ENCODE measurements at places on chromosomes 7 and 10.

GRCh38 chr7:54955296-54955695 is 63.5 kb upstream of the EGFR start:
- no peak for DNase-seq

- DNase-seq = no peak
Measured at GRCh38 chr7:117269886-117270285, 53.0 kb downstream of the WNT2 start.

DNA sequence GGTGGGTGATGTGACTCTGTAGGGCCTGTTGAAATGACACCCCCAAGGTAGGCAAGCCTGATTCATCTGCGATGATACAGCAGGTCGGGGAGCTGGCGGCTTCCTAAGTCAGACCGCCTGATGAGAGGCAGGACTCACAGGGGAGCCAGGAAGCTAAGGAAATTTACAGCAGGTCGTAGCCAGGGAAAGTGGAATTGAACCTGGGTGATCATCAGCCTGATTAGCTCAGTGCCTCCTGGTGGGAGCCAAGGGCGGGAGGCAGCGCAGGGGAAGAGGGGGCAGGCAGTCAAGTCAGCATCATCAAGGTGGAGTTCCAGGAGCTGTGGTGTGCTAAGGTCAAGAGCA is 18.5 kb upstream of the TRIM56 start:
- DNase-seq = no peak

DNA sequence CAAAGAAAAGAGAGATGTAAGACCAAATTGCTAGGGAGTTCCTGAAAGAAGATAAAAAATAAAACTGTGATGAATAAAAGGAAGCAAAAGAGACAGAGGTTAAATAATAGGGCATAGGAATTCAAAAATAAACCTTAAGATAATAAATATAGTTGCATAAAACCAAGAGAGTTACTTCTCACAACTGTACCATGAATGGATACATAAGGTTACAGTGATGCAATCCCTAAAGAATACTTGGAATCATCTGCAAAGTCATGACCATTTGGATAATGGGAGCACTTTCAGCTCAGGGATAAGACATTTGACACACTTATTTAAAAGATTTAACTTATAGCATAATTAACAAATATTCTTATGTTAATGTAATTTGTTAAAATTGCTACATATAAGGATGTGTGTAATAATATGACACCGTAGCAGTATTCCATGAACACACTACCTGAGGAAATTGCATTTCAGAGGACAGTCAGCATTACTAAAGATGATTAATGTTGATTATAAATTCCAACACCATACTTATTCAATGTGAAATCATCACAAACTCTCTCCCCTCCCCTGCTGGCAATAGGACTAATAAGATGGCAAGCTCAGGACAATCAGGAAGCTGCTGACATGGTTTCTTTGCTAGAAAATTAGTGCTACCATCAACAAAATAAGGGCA is 202.1 kb upstream of the AKR1E2 start:
- DNase-seq = no peak

GRCh38 chr10:118835682-118836326 is 81.0 kb upstream of the CACUL1 start:
- DNase-seq = no peak

DNA sequence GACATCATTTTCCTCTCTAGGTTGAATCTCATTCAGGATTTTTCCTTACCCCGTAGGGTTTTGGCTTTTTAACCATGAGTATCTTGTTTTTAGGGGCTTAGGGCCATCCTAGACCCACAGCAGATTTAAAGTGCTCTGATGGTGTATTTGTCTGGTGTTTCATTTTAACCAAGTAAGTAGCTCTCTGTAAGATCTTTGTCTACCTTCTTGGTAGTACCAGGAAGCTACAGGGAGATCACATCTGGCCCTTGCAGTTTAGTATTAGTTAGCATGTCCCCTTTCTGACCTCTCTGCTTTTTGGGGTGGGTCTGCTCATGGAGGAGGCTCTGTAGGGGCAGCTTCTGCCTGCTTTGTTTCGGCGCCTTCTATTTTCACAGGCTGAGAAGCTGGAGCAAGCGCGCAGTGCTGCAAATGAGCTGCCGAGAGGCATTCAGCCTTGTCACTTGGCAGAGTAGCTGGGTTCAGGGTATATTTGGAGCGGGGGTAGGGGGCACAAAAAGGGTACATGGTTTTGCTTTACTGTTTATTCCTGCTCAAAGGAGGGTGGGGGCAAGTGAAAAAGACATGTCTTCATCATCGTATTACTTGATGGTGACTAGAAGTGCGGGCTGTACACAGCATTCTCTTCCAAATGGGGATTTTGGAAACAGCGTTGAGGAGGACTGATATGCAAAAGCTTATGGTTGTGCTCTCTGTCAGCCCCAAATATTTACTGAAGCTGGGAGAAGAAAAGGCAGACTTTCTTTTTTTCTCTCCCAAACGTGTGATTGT is 146.3 kb downstream of the CELF2 start:
- no peak for DNase-seq

DNA sequence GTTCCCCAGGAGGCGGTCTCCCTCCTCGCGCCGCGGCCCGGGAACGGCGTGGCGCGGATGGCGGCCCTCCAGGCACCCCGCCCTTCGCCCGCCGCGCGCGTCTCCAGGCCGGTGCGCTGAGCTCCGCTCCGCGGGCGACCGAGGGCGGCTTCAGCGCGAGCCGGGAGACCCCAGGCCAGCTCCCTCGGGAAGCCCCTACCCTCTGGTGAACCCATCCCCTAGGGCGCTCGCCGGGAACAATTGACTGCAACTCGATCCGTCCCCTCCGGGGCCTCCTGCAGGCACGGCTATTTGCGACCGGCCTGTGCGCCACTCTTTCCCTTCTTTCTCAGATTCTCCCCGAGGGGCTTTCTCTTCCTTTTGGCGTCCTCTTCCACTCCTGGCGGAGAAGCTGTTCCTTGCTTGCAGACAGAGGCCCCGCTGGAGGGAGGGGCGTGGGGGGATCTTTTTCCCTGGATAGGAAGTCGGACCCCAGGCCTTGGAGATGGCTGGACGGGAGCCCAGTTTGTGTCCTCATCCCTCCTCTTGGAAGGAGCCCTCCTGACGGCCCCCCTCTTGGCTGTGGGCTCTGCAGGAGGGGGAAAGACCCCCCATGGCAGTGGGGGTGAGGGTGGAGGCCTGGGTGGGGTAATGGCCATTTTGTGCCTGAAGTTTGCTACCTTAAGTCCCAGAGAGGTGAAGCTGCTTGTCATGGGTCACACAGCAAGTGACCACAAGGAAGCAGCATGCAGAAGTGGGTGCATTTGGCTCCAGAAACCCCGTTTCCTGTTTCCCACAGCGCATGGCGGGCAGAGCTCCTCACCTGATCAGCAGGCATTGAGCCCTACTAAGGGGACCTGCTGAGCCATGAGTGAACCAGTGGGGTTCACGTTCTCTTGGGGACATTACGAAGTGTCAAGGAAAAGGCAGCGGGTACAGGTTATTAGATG is 171.2 kb upstream of the TNRC18 start:
- DNase-seq = no peak

DNA sequence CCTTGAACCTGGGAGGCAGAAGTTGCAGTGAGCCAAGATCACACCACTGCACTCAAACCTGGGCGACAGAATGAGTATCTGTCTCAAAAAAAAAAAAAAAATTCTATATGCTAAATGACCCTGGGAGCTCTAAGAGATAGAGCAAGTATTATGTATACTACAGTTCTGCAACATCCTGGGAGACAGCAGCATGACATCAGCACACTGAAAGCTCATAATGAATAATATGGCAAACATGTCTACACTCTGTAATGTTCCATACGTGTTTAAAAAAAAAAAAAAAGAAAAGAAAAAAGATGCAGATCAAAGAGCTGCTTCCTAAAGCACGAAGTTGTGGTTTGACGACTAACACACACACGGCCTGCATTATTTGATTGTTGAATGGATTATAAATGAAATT is 72.5 kb downstream of the CUL2 start:
- no peak for DNase-seq

- DNase-seq = no peak
Measured at GRCh38 chr7:151857412-151857811, 19.5 kb downstream of the PRKAG2 start.

GRCh38 chr7:121079425-121080169 is 91.1 kb downstream of the CPED1 start:
- no peak for DNase-seq

DNA sequence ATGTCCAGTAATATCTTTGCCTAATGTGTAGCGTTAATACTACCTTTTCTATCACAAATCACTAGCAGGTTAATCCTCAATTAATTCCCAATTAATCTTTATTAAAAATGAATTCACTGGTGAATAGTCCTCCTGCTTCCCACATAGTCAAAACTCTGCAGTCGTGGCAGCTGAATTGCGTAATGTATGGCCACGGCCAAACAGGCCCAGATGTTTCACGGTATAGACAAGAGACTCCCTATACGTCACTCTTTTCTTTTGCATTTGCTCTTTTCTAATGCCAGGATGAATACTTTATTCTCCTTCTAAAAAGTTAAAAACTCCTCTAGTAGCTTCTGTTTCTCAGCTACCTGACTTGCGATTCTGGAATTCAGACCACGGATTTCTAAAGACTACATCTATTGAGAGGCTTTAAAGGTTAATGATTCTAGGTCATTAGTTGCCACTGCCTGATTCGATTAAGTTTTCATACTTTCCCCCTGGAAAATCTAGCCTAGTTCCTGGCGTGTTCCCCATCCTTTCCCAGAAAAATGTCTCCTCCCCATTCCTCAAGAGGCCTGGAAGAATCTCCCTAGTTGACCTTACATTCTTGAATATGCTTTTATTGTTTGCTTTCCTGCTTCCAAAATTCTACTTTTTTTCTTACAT is 16.9 kb downstream of the MEOX2 start:
- no peak for DNase-seq

DNA sequence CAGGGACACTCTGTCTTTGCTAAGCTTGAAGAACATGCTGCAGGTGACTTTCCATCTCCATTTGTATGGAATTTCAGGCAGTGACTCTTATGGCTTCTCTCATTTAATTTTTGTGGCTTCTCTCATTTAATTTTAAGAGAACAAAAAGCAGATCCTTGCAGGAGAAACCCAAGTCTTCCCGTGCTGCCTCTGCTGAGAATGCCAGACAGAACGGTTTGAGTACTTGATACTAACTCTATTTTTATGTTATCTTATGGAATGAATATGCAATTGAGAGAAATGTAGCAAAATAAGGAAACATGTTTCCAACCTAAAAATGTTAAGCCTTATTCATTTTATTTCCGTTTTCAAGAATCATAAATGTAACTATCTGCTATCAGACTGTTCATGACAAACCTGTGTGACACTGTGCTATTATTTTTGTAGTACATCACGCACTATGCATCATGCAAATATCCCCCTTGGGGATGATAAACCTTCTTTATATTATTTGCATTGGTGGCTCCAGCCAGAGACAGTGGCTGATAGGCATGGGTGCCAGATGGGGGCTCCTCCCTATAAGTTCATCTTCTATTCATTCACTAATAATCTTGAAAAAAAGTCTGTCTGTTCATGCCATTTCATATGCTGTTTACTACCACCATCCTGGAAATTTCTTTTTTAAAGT is 6.9 kb upstream of the RAPGEF5 start:
- no peak for DNase-seq

GRCh38 chr10:18527687-18528086 is 123.7 kb downstream of the NSUN6 start:
- no peak for DNase-seq

GRCh38 chr7:1769286-1770200 is 99.5 kb downstream of the ELFN1 start:
- no peak for DNase-seq

DNA sequence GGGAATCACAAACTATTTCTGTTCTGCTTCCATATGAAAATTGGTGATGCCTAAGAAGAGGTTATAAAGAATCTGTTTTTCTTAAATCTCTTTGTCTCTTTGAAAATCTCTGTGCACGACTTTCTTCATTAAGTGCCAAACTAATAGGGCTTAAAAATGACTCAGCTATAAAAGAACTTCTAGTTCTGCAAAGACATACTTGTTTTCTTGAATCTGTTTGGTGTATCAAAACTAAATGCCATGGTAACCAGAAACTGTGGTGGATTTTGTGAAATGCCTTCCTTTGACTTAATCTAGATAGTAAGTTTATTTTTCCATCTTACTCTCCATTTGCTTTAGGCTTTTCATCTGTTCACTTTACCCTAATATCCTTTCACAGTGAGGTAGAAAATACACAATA is 417.8 kb downstream of the PARD3 start:
- DNase-seq = no peak

GRCh38 chr10:76497666-76498065 is 1066.2 kb downstream of the LRMDA start:
- DNase-seq = no peak

DNA sequence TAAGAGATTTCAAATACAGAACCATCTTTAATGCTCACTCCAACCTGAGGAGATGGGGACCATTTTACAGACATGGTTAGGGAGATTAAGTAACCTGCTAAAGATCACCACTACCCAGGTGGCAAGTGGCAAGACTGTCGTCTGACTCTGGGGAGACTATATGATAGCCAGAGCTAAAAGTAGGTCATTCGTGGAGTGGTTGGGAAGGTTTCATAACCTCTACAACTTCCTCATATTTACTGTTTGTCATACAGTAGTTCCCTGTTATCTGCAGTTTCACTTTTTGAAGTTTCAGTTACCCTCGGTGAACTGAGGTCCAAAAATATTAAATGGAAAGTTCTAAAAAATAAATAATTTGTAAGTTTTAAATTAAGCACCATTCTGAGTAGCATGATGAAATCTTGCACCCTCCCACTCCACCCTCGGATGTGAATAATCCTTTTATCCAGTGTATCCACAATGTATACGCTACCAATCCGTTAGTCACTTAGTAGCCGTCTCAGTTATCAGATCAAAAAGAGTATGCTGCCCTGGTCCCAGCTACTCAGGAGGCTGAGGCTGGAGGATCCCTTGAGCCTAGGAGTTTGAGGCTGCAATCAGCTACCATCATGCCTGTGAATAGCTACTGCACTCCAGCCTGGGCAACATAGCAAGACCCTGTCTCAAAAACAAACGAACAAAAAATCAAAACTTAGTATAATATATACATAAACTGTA is 14.9 kb upstream of the LGI1 start:
- peak; percentile 27 for DNase-seq

- no peak for DNase-seq
Measured at GRCh38 chr10:44756216-44756615, 154.9 kb upstream of the TMEM72 start.
